ENCODE measurements at places on chromosomes 4 and X.

DNA sequence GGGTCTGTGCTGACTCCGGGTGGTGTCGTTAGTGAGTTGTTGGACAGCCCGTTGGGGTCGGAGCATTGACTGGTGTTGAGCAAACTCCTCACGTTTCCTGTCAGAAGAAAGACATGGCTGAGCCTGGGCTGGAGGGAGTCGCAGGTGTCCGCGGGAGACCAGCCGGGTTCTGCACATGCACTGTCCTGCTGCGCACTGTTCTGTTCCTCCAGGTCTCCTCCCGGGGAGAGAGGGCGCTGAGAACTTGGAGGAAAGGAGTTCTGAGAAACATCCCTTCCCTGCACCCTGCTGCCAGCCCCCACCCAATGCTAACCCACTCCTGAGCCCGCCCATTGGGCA, 1.1 kb downstream of the ZNF141 start:
- no peak for DNase-seq

DNA sequence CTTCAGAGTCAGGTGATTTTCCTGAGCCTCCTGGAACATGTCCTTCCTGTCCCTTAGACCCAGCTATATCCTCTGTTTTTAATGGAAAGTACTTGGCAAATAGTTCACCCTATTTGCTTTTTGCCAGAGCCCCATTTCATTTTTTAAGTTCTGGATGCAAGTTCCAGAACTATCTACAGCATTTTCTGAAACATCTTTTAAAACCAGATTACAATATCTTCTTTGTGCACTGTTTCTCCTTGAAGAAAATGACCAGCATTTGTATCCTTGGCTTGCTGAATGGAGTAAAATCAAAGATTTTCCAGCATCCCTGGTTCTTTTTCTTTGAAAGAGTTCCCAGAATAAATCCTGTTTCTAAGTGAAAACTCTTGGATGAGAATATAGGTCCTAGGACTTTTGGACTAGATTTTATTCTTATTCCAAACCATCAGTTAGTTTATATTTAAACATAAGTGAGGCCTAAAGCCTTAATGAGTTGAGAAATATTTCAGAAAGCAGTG, 224.3 kb downstream of the ANK2 start:
- DNase-seq = no peak

DNA sequence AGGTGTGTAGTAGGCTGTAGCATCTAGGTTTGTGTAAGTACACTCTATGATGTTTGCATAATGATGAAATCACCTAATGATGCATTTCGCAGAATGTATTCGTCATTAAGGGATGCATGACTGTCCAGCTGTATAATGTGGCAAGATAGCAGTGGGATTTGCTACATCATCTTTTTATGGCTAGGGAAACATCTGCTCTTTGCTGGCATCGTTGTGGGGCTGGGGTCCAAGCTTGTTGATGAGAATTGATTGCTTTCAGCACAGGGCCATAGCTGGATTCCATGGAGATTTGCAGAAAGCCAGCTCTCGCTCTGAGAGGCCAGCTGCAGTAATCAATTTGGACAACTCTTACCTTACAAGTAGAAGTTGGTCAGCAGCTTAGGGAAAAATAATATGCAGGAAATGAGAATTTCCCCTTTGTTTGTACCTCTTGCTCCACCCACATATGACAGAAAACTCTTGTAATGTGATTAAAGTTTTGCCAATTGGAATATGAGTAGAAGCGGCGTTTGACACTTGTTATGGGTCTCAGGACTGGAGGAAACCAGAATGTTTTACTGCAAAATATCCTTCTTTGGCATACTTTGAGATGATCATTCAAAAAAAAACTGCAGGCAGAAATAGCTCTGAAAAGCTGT, 310.5 kb downstream of the RAPGEF2 start:
- no peak for DNase-seq

- DNase-seq = no peak
These were observed 41.0 kb upstream of the SCD5 start for GRCh38 chr4:82839624-82840023.

DNA sequence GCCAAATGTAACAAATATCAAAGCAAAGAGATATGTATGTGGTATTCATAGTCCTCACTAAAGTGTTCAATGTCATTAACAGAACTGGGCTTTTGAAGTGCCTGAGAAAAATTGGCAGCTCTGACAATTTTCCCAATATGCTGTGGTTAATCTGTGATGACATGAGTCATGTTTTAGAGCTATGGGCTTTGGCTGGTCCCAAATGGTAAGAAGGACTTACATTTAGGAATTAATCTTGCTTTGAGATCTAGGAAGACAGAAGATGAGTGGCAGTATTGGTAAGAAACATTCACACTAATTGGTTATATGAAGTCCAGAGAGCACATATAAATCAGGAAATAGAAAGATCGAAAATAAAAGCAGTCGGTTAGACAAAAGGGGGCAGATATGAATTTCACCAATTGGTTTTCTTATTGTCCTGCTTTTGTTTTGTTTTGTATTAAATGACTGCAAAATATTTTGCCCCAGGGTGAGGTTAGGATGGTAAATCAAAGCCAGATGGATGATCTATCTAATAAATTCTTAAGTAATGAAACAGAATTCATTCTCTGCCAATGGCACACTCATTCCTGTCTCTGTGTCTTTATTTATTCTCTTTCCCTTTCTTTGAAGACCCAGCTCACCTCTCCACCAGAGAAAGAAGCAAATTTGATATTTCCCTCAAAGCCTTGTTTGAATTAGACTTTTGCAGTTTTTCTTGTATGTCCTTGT, 993.1 kb downstream of the RPA4 start:
- no peak for DNase-seq

DNA sequence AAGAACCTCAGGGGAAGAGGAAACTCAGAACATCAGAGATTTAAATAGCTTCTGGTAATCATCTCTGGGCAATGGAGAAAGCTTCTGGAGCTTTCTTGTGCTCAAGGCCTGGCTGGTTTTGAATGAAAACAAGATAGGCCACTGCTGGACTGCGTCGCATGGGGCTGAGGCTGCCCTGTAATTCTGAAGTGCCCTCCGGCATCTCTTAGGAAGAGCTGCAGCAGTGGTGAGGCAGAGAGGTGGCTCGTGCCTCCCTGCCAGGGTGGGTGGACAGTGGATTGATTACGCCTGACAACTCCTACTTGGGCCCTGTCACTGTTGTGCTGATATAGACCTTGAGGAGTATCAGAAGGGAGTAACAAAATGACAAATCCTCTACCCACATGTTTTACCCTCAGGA, 279.7 kb downstream of the NR3C2 start:
- DNase-seq = no peak

DNA sequence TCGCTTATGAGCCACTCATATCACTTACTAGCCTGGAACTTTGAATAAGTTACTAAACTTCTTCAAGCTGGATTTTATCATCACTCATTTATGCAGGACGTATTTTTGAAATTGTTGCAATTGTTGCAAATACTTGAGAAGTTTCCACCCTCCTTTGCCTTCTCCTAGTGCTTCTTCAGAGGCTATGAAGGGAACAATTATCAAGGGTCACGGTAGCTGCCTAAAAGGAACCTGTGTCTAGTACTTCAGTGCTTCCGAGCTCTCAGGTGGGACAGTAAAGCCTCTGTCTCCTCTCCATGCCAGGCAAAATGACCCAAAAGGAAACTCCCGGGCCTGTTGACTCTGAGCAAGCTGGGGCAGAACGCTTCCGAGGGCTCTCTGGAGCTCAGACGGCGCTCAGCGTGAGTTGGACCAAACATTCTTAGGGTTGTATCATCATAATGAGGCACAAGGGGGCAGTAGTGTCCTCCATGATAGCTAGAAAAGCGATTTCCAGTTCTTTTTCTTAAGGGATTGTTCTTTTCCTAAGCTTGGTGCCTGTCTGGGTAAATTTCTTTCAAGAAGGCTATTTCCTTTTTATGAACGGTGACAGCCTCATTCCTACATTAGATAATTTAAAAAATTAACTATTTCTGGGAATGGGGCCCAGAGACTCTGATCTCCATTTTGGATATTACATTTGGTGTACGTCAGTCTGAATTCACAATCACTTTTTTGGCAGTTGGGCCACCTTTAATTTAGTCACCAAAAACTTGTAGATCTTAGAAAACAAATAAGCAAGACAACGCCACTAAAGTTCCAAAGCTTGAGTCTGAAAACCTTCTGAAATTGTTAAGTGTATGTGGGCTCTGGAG, 73.1 kb downstream of the PACRGL start:
- peak; percentile 77 for DNase-seq

GRCh38 chrX:7117587-7117986, 29.9 kb upstream of the STS start:
- DNase-seq = peak; percentile 83

GRCh38 chrX:10395643-10396042, 224.7 kb downstream of the MID1 start:
- DNase-seq = no peak

- DNase-seq = peak; percentile 57
These were observed 2.1 kb downstream of the PPP3CA start for GRCh38 chr4:101345271-101345595.

DNA sequence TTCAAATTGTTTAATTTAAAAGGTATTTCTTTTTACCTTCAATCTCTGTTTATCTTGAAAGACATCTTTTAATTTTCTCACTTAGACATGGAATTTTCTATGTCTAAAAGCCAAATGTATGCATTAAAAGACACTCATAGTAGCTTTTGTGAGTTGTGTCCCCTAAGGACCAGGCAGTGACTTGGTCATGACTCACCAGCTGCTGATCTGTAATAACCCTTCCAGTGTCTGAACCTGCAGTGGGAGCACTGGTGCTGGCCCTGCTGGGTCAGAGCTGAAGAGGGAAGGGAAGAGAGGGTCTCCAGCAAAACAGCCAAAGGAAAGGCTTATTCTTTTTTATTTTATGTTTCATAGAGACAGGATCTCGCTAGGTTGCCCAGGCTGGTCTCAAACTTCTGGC, 31.1 kb upstream of the SH3D19 start:
- DNase-seq = no peak

- peak; percentile 44 for DNase-seq
These were observed 45.5 kb upstream of the PRKG2 start for GRCh38 chr4:81260443-81261101.

DNA sequence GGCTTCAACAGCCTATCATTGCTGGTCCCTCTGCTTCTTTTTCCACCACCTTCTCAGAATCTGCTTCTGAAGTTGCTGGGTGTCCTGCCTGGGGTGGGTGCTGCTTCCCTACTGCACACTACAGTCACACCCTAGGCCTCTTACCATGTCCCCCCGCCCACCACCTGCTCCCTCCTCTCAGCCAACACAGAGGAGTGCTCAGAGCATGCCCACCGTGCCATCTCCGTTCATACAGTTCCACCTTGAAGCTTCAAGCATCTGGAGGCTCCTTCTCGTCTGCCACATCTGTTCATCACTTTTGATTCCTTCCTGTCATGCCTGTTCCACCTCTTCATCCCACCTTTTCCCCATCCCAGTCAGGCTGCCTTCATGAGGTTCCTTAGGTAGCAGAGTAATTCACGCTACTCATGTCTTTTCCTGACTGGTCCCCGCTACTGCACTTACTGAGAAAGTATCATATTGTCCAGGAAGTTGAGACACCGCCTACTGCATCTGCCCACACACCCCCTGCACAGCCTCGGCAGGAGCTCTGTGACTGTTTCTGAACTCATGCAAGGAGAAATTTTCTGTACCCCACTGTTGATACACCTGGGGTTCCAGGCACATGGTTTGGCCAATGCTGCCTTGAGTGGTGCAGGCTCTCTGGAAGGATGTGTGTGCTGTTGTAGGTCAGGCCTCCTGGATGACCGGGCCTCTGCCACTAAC, 39.5 kb downstream of the HADH start:
- no peak for DNase-seq

DNA sequence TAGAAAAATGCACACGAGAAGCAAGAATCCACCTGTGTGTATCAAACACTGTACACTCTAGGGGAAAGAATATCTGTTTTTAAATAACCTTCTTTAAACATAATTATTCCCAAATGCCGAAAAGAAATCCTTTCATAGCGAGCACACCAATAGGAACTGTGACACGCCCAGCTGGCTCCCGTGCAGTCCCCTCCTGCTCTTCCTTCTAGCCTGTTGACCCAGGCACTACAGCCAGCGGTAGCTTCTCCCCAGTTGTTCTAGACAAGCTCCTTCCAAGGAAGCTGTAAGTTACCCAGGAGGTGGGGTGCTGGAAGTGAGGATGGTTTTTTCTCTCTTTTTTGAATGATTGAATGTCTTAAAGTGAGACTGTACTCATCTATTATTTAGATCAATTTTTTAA, 19.5 kb upstream of the NOCT start:
- DNase-seq = no peak
